Activated T-helper 2 cell treated with anti-CD3 and anti-CD28 coated beads, Interferon-gamma antibody, Interleukin-2, Interleukin-4, amounts not matched to agents 10 μg/mL and 5 μg/mL and 100 μg/mL, durations not matched to agents 14 hours and 24 hours and 36 hours (primary cell): ENCODE measurements at places on chromosomes 1 and 21.
A peak's percentile ranks its signal among the peaks of the same experiment; 100 is the strongest.

DNA sequence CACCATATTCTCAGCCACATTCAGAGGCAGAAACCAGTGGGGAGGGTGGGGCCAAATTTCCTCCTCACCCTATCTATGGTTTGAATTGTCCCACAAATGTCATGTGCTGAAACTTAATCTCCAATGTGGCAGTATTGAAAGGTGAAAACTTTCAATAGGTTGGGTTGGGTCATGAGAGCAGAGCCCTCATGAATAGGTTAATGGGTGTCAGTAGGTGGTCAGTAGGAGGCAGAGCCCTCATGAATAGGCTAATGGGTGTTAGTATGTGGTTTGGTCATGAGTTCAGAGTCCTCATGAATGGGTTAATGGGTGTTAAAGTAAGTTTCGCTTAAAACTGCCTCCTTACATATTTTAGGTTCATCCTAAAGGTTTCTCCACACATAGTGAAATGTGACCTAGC, 170.0 kb downstream of the FCRL5 start:
- DNase-seq, result no peak

DNA sequence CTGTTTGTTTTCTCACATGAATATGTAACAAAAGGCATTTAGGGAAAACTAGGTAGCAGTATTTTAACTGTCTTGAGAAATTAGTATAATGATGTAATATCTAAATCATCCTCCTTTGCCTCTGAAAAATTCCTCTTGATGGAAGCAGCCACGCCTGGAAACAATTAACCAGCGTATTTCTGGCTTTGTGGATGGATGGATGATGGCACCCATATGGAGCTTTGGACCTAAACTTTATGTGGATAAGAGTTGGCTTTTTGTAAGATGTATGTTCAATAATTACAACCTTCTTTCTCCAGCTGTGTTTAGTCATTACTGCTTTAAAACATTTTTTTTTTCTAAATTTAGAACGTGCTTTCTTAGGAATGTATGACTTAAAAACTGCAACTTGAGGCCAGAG, 12.7 kb downstream of the CDCA8 start:
- DNase-seq, result no peak

DNA sequence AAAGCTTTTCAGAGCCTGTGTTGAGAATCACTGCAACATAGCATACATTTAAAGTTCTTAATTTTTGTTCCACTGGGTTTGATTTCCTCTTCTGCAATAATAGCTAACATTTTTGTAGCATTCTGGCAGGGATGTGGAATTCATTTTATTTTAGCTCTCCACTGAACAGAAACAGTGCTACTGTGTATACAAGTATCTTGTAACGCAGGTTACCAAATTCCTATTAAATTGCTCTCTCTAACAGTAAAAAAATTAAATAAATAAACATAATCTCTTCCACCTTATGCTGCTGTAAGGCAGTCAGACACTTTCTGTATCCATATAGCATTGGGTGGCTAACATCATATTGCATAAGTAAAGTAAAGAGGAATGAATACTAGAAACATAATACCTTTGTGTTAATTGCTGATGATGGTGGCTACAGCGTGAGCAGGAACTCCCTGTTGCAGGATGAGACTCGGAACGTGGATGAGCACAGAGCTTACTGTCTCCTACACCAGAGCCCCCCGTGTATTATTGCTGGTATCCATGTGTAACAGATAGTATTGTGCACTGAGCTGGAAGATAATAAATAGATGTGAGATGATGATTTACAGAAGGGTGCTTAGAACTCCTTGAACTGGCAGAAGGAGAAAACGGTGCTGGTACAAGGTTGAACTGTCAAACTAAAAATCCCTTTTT, 276.9 kb upstream of the SNX7 start:
- DNase-seq, result no peak

GRCh38 chr1:230909974-230910754, 41.8 kb upstream of the C1orf198 start:
- no peak for DNase-seq

DNA sequence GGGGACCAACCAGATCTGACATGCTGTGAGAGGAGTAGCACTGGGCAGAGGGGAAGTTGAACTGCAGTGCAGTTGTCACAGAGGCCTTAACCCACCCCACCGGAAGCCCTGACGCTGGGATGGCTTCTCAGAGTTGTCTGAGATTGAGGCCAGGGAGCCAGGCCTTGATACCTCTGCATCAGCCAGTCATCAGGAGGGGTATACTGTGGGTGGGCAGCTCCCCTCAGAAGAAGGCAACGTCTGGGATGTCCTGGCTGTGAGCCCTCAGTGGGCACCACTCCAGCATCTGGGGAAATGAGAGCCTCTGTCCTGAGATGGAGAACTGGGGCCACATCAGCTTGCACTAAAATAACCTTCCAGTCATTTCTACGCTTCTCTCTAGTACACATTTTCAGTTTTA, 47.9 kb upstream of the BCAR3 start:
- no peak for DNase-seq

DNA sequence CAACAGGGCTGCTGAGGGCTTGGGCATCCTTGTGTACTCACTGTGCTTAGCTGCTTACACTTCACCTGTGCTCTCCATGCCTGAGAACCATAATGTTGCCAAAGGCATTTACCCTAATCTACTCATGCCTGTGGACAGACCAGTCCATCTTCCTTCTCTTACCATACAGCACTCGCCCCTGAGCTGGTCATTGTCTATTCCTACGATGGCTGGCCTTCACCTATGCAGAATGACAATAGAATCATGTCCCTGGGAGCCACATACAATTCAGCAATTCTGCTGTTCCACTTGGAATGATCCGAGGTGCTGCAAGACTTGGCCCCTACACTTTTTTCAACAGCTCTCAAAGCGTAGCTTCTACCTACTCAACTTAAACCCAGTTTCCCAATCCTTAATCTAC, 96.5 kb downstream of the PAPPA2 start:
- DNase-seq, result no peak

- no peak for DNase-seq
Observed at GRCh38 chr1:56905667-56906066, 51.1 kb downstream of the C8A start.

DNA sequence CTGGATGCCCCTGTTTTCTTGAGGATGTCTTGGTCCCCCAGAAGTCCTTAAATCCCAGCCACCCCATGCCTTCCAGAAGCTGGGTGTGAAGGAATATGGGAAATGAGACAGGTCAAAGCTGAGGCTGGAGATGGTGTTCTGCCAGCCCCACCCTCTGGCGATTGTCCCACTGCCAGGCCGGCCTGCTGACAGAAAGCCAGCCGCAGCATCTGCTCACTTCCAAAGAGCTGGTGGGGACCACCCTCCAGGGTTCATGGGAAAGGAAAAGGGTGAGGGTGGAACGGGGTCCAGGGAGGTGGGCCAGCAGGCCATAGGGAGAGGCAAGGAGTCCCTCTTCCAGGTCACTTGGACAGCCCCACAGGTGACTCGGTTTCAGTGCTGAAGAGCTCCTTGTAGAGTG, 1.9 kb upstream of the LINGO4 start:
- DNase-seq, result no peak

- no peak for DNase-seq
Observed at GRCh38 chr1:113118266-113118665, 45.3 kb downstream of the LRIG2 start.

DNA sequence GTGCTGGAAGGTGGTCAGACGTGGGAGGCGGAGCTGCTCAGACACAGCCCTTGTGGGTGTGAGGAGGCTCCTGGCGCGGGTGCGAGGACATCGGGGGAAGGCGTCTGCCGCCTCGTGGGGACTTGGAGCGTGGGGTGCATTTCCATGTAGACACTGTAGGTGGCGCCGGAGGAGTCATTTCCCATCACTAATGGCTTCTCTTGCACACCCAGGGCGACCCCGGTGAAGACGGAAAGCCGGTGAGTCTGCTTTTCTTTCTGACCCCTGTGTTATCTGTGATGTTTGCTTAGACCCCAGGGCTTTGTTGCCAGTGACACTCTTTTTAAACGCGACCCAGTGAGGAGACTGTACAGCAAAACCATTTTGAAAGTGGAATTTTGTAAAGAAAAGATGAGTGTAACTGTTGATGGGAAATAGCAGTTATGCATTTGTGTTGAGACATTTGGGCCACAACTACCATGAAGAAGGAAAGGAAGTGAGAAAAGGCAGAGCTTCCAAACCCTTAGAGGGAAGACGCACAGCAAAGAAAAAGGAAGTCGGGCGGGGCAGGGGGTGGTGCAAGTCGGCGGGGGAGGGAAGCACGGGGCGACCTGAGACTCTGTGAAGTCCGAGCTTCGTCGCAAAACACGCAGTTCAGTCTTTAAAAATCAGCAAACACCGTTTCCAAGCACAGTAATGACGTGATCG, 64.0 kb downstream of the SLC19A1 start:
- DNase-seq, result peak; percentile 73

DNA sequence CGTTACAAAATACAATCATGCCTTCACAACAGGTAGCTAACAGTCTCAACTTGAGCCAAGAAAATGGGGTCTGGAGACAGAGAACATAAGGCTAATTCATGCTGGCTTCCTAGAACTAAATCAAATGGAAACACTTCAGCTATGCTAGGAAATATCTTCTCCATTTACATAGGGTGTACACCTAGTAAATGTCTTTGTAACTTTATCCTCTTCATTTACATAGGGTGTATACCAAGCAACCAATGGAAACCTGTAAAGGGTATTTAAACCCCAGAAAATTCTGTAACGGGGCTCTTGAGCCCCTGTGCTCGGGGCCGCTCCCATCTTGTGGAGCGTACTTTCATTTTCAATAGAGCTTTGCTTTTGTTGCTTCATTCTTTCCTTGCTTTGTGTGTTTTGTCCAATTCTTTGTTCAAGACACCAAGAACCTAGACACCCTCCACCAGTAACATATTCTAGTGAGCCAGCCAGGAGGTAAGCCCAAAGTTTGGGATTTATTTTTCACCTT, 19.5 kb upstream of the CYP4X1 start:
- DNase-seq, result no peak

GRCh38 chr1:234775477-234776246, 165.7 kb upstream of the IRF2BP2 start:
- no peak for DNase-seq

- DNase-seq, result no peak
Observed at GRCh38 chr1:99635664-99636063, 10.2 kb upstream of the PALMD start.

DNA sequence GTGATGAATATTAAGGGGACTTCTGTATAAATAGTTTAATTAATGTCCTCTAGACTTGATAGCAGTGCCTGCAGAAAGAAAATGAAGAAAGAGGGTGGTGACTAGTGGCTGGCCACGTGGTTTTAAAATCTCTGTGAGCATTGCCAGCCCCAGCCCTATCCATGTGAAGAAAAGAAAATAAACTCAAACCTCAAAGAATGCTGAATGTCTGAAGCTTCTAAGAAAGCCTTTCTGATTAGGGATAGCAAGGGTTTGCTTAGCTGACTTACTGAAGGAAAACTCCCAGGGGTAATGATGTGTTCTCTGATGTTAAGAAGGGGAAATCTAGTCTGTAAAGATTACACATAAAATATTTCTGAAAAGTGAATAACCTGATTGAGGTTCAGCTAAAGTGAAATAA, 31.8 kb downstream of the ADGRL2 start:
- DNase-seq, result no peak

DNA sequence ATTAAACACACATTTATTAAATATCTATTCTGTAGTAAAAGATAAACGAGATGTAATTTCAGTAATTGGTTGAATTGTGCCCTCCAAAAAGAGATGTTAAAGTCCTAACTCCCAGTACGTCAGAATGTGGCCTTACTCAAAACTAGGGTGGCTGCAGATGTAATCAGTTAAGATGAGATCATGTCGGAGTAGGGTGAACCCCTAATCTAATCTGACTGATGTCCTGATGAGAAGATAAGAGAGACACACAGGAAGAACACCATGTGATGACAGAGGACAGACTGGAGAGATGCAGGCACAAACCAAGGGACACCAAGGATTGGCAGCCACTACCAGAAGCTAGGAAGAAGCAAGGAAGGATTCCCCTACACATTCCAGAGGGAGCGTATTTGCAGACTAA, 104.1 kb downstream of the SLC25A24 start:
- DNase-seq, result no peak

- no peak for DNase-seq
Observed at GRCh38 chr1:221878134-221878533, 136.2 kb upstream of the DUSP10 start.

GRCh38 chr1:150995896-150996295, 10.8 kb downstream of the MINDY1 start:
- no peak for DNase-seq

DNA sequence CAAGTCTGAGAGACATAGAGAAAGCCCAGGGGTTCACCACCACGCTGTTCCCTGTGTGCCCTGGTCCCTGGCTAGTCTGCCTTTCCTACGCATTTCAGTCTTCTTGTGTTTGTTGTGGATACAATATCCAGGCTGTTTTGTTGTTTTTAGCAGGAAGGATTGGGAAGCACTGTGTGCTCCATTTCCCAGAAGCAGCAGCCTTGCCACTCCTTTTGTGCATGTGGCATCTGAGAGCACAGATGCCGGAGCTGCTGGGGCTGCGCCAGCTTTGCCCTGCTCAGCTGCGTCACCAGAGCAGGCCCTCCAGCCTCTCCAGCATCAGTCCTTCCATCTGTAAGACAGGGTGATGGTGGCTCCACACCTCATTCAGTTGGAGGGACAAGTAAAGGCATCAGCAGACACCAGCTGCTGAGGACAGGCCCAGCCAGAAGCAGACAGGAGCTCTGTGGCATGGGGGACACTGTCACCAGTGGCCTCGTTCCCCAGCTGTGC, 94.4 kb upstream of the COL6A1 start:
- DNase-seq, result no peak

DNA sequence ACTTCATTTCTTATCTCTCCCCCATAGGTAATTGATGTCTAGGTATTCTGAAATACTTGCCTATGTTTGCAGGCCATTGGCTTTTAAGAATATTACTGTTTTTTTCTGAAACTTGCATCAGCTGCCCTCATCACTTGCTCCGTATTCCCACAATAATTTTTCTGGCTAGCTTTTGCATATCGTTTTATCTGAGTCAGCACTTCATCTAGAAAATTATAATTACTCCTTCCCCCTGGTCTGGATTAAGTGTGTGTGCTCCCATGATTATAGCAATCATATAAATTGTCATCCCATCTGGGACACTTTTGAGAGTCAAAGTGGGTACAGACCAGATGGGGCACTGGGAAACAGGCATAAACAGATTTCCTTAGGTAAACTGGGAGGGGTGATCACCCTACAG, 583.2 kb upstream of the B3GALT2 start:
- DNase-seq, result no peak

DNA sequence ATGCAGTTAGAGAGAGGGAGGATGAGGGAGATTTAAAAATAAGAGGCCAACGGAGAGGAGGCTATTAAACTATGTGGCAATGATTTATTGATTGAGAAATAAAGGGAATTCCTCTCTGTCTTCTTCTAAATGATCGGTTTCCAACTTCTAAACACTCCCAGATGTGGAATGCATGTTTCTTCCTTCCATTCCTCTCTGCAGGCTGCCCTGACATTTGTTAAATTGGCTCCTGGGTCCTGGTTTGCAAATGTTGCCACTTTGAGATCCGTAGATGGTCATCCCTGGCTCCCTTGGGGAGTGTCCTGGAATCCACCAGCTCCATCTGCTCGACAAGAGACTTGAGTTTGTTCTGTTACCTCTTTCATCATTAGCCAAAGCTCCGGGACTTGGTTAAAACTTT, 10.3 kb upstream of the C1orf198 start:
- DNase-seq, result no peak

- no peak for DNase-seq
Observed at GRCh38 chr1:90417126-90417525, 300.0 kb downstream of the BARHL2 start.

- DNase-seq, result no peak
Observed at GRCh38 chr21:42117967-42118780, 47.1 kb downstream of the UMODL1 start.
